ENCODE measurements at places on chromosomes 3 and 15.

DNA sequence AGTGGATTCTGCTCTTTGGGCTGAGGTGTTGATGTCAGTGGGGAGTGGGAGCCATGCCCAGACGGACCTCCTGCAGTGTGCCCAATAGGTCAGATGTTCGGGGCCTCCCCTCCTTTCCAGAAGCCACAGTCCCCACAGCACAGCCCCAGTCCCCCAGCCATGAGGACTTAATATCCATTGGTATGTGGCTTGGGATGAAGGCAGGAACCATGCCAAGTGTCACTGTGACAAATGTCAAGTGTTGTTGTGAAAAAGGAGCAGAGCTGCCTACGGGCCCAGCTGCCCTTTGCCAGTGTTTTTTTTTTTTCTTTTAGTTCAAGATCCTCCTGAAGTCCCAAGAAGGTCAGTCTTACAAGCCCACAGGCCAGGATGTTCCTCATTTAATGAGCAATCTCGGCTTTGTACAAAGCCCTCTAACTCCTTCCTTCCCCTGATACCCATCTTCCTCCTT is 12.2 kb downstream of the SEMA3G start:
- DNase-seq, result no peak

DNA sequence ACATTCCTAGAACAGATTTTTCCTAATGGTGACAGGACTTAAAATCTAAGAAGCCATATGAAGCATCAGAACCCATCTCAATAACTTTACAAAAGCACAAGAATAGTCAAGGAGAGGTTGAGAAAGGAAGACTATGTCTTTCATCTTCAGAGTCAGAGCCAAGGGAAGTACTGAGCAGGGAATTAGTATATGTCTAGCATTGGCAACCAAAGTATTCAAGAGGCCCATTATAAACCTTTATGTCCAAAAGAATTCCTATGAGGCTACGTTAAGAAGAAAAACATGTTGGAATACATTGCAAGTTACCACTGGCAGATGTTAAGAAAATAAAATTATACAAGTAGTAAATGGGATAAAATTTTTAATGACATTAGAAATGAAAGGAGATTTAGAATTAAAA is 150.5 kb downstream of the MAGI1 start:
- DNase-seq, result no peak

- no peak for DNase-seq
Measured at GRCh38 chr3:55698831-55699230, 211.7 kb upstream of the WNT5A start.

GRCh38 chr15:57133127-57133968 is 214.9 kb downstream of the TCF12 start:
- DNase-seq, result no peak

GRCh38 chr3:65483480-65483879 is 555.2 kb downstream of the MAGI1 start:
- DNase-seq, result peak; percentile 82

- no peak for DNase-seq
Measured at GRCh38 chr3:58866079-58866478, 183.7 kb downstream of the CFAP20DC start.

DNA sequence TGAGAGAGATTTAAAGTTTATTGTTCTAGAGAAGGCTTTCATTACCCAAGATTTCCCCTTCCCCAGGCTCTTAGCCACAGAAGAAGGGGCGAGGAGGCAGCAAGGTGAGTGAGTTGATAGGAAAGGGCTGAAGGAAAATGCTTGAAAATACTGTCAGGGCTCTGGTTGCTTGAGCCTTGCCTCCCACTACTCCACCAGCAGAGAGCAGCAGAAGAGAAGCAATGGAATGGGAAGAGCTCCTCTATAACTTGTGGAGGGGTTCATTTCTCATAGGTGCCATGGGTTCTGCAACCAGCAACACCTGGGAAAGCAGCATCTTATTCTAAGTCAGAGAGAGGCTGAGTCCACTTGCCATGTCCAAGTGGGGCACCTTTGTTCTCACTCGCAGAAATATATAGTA is 184.0 kb upstream of the CNTN6 start:
- DNase-seq, result no peak

DNA sequence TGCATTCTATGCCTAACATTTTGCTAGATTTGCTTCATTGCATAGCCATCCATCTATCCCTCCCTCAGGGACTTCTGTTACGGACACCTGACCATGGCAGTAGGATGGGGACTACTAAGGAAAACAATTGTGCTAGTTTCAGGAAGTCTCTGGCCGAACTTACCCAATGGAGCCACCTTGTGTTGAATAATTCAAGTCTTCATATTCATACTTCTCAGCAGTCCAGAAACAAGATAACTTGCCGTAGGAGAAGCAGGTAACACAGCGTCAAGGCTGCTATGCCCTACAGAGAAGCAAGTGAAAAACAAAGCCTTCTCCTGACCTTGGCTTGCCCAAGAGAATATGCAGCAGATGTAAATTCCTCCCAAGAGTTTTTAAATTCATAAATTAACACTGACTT is 685.3 kb downstream of the GRM7 start:
- DNase-seq, result peak; percentile 55

DNA sequence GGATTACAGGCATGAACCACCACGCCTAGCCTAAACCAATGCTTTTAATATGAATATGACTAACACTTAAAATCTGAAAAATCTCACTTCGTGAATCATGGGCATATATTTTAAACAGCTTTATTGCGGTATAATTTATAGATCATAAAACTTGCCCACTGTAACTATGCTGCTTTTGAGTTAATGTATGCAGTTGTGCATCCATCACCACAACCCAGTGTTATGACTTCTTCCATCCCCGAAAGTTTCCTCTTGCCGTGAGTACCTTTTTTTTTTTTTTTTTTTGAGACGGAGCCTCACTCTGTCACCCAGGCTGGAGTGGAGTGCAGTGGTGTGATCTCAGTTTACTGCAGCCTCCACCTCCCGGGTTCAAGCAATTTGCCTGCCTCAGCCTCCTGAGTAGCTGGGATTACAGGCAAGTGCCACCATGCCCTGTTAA is 7.1 kb downstream of the KAT2B start:
- DNase-seq, result no peak

DNA sequence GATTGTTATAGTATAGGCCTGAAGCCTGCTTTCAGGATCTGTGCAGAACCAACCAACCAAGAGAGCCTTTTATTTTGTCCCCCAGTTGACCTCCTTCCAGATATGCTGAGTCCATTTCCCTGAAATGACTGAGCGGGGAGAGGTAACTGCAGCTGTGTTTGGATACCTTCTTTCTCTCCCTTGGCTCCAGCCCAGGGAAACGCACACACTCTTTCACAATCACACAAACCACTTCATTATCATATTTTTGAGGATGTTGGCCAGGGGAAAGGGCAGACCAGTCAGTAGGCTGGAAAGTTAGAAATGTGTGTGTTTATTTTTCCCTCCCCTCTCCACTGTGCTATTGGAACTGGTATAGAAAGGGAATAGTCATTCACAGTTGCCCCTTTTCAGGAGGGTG is 417.7 kb upstream of the TBL1XR1 start:
- DNase-seq, result peak; percentile 85

GRCh38 chr3:69212411-69213160 is 90.2 kb upstream of the LMOD3 start:
- peak; percentile 99 for DNase-seq

GRCh38 chr3:124420392-124420791 is 309.9 kb upstream of the UMPS start:
- DNase-seq, result no peak

- no peak for DNase-seq
Measured at GRCh38 chr3:42375121-42375800, 35.1 kb downstream of the LYZL4 start.

GRCh38 chr15:98769867-98770266 is 121.5 kb downstream of the IGF1R start:
- no peak for DNase-seq

GRCh38 chr3:121951291-121951919 is 57.2 kb downstream of the SLC15A2 start:
- peak; percentile 46 for DNase-seq

- peak; percentile 82 for DNase-seq
Measured at GRCh38 chr3:151925876-151926275, 52.4 kb downstream of the SUCNR1 start.

- no peak for DNase-seq
Measured at GRCh38 chr15:26867200-26868007, 542 bp downstream of the GABRA5 start.

- peak; percentile 60 for DNase-seq
Measured at GRCh38 chr15:66369773-66370651, 13.5 kb upstream of the TIPIN start.

DNA sequence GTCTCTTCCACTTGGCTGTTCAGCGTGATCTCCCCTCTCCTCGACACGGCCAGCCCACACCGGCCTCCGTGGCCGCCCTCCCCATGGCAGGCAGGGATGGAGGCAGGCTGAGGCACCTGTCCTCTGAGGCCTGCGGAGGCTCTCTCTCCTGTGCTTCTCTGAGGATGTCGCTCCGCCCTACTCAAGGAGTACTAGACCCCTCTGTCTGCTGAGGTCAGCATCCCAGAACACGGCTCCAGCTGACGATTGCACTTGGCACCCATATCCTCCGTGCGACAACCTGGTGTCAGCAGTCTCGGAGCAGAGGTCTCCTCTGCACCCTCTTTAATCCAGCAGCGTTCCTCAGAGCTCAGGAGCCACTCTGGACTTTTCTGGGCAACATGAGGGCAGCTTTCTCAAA is 322.6 kb downstream of the OCA2 start:
- no peak for DNase-seq

DNA sequence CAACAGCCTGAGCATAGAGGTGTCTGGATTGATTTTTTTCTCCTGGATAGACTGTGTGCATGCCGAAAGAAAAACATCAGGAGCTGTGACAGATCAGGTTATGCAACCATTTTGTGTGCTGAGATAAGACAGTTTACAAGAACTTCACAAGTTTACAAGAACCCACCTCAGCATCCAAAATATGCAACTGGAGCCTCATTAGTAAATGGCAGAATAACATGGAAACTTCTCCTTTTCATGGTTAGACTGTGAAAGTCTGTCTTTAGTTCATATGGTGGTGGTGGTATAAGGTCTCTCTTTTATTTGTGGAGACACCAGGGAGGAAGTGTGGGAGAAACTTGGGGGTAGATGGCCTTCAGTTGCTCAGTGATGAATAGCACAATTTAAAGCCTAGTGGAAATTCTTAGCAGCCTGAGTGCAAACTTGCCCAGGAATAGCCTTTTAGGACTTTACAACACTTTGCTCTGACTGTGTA is 3.7 kb upstream of the ZNF609 start:
- DNase-seq, result no peak

DNA sequence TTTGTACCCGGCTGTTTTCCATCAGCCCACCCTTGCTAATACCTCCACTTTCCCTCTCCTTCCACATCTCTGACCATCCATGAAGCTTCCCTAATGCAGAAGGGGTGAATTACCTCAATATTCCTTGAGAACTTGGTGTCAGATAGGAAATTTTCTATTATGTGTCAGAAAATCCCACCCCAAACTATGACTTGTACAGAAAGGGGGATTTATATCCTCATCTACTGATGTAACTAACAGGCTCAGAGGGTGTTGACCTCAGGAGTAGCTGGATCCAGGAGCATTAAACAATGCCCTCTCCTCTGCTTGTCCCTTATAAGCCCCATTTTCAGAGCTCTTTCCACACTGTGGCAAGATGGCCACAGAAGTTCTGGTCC is 242.8 kb upstream of the TLE3 start:
- no peak for DNase-seq

GRCh38 chr15:74159773-74160172 is 13.7 kb upstream of the ISLR start:
- DNase-seq, result no peak

DNA sequence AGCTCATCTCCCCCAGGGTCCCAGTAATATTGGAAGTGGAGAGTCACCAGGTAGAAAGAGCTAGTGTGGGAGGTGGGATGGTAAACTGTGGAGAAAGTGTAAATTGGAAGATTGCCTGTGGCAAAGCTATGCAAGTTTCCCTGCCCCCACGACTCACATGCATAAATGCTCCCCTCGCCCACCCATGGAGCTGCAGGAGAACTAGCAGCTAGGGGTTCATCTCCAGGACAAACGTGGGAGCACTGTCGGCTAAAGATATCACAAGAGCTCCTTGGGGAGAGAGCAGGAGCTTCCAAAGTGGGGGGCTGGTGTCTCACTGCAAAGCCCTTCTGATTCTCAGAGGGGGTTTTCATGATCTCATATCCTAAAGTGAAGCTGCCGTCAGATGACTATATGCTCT is 91.4 kb upstream of the PLCL2 start:
- DNase-seq, result no peak

GRCh38 chr15:71413419-71413818 is 298.1 kb downstream of the THSD4 start:
- no peak for DNase-seq

DNA sequence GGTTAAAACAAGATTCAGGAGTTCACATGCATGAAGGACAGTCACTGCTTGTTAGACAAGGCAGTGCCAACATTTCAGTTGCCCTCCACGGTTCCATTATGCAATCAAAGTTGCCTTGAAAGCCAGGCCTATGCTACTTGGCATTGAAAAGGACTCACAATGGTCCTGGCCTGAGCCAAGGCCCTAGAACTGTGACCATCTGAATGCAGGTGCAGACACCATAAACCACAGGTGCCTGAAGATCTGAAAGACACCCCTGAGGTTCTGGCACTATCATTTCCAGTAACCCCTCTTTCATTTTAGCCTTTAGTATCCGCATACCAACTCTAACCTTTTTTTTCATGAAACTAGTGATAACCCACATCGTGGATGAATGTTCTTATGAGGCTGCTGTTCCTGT is 2.8 kb downstream of the GABRA5 start:
- no peak for DNase-seq

DNA sequence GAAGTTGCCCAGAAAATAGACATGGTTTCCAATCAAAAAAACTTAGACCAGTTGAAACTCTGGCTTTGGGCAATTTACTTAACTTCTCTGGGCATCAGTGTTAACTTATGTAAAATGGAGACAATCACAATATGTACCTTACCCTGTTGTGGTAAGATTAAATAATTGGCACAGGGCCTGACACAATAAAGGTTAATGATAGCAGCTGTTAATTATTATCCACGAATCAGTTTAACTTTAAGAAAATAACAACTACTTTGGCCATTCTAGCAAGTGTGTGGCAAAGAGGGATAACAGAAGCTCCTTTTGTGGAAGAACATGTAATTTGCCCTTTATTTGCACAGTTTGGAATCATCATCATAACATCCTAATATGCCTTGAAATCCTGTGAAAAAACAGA is 787.6 kb downstream of the FHIT start:
- no peak for DNase-seq

- no peak for DNase-seq
Measured at GRCh38 chr3:57872606-57873005, 116.5 kb downstream of the SLMAP start.

DNA sequence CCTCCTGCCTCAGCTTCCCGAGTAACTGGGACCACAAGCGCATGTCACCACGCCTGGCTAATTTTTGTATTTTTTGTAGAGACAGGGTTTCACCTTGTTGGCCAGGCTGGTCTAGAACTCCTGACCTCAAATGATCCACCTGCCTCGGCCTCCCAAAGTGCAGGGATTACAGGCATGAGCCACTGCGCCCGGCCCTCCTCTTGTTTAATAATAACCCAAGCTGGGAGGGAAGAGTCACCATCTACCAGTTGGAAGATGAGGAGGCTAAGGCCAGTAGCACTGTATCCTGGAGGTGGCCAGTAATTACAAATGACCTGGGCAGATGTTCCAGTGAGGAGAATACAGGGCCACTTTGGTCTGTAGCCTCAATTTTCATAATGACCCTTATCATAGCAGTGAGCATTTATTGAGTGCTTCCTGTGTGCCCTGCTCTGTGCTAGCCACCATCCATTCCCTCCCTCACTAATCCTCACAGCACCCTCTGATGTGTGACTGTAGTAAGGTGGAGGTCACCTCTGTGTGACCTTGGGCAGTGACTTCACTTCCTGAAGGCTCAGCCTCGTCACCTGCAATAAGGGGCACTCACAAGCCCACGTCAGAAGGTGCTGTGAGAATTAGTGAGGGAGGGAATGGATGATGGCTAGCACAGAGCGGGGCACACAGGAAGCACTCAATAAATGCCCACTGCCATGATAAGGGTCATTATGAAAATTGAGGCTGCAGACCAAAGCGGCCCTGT is 64.2 kb downstream of the ABTB1 start:
- no peak for DNase-seq
